Heart right ventricle (tissue), 16 donors: ENCODE measurements at places on chromosomes 16 and 17.

DNA sequence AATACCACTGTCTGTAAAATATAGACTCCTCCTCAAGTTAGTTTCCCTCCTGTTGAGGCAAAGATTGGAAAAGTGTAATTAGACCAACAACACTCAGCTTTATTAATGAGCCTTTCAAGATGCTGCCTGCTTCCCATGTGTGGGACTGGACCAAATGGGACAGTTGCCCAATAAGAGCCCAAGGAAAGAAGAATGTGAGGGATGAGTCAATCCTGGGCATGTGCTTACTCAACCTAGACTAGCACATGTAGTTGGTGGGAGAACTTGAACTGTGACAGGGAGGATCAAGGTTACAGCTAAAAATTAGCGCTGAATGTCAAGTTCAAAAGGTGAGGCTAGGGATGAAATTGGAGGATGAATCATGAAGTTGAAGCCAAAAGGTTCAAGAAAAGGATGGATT, 435.5 kb downstream of the CA10 start:
- DNase-seq, result no peak

GRCh38 chr16:9542165-9542755, 450.8 kb downstream of the HAPSTR1 start:
- no peak for DNase-seq

DNA sequence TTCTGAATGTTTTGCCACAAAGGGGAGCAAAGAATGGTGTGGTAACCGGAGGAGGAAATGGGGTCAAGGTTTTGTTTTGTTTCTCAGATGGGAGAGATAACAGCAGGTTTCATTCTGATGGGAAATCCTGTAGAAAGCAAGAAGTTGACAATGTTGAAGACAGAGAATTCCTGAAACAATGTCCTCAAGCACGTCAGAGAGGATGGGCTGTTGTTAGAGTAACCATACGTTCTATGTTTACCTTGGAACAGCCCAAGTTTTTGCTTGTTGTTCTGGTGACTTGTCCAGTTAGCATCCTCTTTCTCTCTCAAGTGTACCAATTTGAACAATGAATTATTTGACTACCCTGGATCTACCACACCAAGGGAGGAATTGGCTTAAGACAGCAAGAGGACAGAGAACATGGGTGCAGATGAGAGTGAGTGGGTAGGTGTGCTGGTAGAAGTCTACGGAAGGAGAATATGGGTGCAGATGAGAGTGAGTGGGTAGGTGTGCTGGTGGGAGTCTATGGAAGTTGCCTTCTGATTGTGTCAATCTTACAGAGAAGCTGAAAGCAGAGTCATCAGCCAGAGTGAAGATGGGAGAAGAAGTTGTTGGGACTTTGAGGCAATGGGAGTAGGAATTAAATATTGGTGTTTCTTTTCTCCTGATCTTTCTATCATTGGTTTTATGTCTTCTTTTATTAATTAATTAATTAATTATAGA, 14.8 kb upstream of the NSRP1 start:
- DNase-seq, result no peak

- no peak for DNase-seq
Observed at GRCh38 chr17:9204637-9205329, 183.5 kb downstream of the NTN1 start.

- DNase-seq, result no peak
Observed at GRCh38 chr17:68450391-68450790, 6.9 kb downstream of the WIPI1 start.

DNA sequence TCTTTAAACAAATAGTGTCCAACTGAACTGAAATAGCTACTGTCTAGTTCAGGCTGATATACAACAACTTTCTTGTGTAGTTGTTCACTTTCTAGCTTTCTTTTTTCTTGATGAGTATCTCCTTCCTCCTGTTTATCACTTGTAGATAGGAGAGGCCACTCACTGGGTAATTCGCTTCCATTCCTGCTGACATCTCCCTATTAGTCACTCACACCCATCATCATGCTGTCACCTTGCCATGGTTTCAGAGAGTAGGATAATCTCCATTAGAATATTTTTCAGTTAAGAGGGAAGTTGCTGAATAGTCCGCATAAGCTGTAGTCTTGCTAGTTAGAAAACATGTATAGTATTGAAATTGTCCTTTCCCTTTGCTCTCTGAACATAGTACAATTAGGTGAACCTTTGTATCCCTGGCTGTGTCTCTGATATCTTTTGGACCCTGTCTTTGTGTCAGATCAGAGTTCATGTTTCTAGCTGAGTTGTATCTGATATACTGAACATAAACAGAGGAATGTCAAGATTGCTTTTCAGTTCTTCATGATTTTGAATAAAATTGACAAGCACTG, 64.4 kb upstream of the RASL10B start:
- DNase-seq, result no peak
